Immature natural killer cell (primary cell): ENCODE measurements at places on chromosomes 4 and X. TPM values are rescaled to one million over a fixed set of nuclear protein-coding genes. Genes with fewer than 3 reads are reported as not detected.

DNA sequence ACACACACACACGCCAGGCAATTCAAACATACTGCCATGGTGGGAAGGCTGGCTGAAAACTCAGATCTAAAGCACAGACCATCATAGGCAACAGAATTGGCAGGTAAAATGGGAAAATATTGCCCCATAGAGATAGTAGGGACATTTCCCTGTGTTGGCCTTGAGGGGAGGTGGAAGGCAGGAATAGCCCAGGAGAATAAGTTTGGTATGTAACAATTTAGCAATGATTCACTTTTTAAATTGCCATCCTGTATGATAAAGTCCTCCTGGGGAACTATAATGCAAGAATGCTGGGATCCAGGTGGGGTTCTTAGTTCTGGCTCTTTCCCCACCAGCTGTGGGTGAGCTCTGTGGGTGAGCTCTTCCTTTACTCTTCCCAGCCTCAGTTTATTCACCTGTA, 51.0 kb downstream of the ATXN3L start:
- no peak for DNase-seq

GRCh38 chr4:42391981-42392380, 5.3 kb upstream of the SHISA3 start:
- DNase-seq, result no peak

GRCh38 chr4:17096692-17097091, 198.2 kb upstream of the LDB2 start:
- no peak for DNase-seq

DNA sequence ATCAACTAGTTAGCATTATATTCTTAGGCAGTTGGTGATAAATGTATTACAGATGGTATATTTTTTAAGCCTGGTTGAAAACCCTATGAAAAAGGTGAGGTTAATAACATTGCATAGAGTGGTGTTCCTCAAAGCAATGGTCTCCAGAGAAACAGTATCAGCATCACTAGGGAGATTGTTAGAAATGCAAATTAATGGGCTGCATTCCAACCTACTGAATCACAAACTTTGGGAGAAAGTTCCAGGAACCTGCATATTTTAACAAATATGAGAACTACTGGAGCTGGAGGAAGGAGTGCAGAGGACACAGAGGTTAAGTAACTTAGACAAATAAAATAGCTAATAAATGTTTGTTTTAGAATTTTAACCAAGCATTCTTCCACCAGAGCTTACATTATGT, 166.9 kb upstream of the PCDH10 start:
- no peak for DNase-seq

GRCh38 chrX:48826135-48826875, at the start of gene ERAS:
ERAS (plus strand) TSS chrX:48826513; CDS start chrX:48829124, 2,611 bp downstream.
- DNase-seq, result no peak

GRCh38 chr4:186016796-186017195, 52.2 kb upstream of the TLR3 start:
- DNase-seq, result no peak

- DNase-seq, result no peak
Measured at GRCh38 chrX:15929194-15929593, 74.6 kb upstream of the AP1S2 start.

- peak; percentile 61 for DNase-seq
Measured at GRCh38 chr4:7043284-7044136, at the start of gene TADA2B. TADA2B (plus strand) TSS chr4:7043372; CDS start chr4:7043580, 208 bp downstream.

DNA sequence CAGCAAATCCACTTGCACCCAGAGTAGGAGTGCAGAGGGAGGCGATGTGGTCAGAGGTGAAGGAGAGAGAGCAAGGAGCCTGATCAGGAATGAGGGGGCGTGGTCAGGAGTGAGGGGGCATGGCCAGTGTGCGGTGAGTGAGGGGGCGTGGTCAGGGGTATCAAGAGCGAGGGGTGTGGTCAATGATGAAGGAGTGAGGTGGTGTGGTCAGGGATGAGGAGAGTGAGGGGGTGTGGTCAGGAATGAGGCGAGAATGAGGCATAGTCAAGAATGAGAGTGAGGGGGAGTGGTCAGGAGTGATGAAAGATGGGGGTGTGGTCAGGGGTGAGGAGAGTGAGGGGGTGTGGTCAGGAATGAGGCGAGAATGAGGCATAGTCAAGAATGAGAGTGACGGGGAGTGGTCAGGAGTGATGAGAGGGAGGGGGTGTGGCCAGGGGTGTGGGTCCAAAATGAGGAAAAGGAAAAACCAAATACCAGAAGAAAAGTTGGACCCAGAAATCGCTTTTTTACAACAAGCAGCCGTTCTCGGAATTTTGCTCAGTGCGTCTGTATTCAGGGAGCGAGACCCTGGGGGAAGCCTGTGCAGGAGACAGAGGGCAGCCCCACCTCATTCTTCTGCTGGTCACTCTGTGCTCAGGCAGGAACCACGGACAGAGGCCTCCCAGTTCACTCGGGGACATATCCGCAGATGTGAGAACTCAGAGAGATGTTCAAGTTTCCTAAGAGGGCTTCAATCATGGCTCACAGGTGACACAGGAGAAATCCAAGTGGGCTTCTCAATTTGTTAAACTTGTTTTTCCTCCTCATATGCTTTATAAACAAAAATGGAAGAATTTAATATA, 47.5 kb downstream of the MAGEA1 start:
- DNase-seq, result no peak

DNA sequence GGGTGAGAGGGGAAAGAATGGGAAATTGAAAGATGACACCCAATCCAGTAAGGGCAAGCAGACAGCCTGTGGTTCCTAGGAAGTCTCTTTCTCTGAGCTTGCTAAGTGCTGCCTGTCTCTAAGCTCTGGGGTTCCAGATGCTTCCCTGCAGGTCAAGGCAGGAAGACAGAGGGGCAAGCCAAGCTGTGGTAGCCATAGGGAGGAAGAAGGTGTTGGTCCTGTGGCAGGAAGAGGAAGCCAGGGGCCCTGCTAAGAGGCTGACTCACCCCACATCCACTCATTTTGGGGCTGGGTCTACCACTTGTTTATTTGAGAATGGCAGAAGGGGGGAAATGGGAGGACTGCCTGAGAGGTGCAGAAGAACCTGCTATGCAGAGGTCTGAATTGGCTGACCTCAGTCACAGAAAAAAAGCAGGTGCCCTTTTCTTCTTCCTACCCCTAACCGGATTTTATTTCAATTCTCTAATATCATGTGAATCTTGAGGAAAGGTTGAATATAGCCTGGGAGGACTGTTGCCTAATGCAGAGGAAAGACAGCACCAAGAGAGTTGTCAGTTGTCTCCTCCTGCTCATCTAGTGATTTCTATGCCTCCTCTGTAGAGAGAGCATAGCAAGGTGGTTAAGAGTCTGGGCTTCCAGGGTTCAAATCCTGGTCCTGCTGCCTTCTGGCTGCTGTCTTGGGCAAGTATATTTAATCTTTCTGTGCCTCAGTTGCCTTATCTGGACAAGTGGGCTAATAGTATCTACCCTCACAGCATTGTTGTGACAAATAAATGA, 27.4 kb downstream of the HOPX start:
- peak; percentile 51 for DNase-seq

DNA sequence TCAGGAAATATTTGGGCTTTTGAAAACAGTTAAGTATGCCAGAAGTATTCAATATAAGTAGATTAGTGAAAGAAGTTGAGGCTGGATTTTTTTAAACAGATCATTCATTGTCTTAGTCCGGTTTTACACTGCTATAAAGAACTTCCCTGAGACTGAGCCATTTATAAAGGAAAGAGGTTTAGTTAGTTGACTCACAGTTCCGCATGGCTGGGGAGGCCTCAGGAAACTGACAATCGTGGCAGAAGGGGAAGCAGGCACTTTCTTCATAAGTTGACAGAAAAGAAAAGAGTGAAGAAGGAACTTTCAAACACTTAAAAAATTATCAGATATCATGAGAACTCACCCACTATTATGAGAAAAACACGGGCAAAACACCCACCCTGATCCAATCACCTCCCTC, 31.1 kb upstream of the CYLC1 start:
- no peak for DNase-seq

DNA sequence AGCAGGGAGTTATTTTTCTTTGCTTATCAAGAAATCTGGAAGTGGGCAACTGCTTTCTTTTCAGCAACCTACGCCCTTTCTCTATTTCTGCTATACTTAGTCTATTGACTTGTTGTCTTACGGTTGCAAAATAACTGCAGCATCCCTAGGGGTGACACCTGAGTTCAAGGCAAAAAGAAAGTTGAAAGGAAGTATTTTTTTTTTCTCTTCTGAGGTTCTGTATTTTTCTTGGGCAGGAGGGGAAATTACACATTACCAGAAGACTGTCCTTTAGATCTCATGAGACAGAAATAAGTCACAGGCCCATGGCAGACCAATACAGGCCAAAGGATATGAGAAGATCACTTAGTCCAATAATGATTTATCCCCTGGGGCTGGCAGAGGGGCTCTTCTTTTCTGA, 204.7 kb upstream of the CASK start:
- no peak for DNase-seq

GRCh38 chr4:545612-546011, 30.5 kb downstream of the TMEM271 start:
- no peak for DNase-seq

The CYTL1 gene
- 13.5 TPM for polyA plus RNA-seq

The RAB40A gene
- polyA plus RNA-seq, result not detected

The MTTP gene
- not detected for polyA plus RNA-seq

The ANOS1 gene
- polyA plus RNA-seq, result not detected

The RAB41 gene
- polyA plus RNA-seq, result not detected

The CITED1 gene
- polyA plus RNA-seq, result not detected

The RGN gene
- polyA plus RNA-seq, result not detected

The MXRA5 gene
- polyA plus RNA-seq, result not detected

The TIMM8A gene
- 10.5 TPM for polyA plus RNA-seq

The PABPC5 gene
- polyA plus RNA-seq, result not detected
